ENCODE measurements at places on chromosomes 13 and 19. TPM values are rescaled to one million over a fixed set of nuclear protein-coding genes. Genes with fewer than 3 reads are reported as not detected.

The GPR4 gene
- not detected for total RNA-seq

The COL5A3 gene
- 4.1 TPM for total RNA-seq

The LILRB4 gene
- not detected for total RNA-seq

The KCNRG gene
- total RNA-seq, result 1.4 TPM

GRCh38 chr19:36113894-36114720, 568 bp downstream of the POLR2I start:
- peak; percentile 31 for DNase-seq

DNA sequence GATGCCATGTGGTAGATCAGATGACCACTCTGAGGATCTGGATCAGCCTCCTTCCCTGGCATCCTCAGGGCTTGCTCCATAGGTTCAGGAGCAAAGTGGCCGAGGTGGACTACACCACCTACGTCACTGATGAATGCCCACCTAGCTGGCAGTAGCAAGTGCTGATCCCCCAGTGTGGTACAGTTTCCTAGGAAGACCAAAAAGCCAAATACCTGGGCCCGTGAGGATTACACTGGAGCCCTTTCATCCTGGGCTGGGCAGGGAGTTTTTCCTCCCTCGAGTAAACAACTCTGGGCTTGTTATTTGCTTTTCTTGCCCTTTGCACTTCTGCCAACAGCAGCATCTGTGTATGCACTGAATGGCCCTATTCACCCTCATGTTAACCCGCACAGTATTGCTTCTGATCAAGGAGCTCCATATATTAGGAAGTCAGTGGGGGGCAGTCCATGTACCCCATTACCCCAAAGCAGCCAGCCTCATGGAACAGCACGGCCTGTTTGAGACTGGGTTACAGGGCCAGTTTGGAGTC, 3.3 kb upstream of the MYADM start:
- DNase-seq, result no peak

- peak; percentile 92 for DNase-seq
Measured at GRCh38 chr19:28313633-28314032, 899.3 kb downstream of the UQCRFS1 start.
